ENCODE measurements at places on chromosomes 4 and X.
A peak's percentile ranks its signal among the peaks of the same experiment; 100 is the strongest.

DNA sequence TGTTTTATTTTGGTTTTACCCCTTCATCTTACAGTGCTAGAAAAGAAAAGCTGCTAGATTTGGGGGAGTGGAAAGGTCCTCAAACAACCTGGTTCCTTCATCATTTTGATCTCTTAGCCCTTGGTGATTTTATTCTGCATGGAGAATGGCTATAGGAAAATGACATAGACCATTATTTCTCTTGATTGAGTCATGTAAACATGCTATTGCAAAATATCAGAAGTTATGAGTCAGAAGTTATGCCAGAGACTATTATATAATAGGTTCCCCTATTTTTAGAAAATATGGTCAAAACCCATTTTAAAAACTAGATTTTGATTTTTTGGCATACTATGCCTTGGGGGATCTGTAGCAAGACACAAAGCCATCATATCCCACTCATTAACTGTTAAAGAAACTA lies 83.7 kb upstream of the FAM9C start:
- no peaks in the 10 kb centered on the region for H3K36me3 ChIP-seq
- H3K27ac ChIP-seq = no peak overlapping the region
- DNase-seq = no peak
- H3K4me1 ChIP-seq = peaks cover 19% of the 10 kb centered on the region

DNA sequence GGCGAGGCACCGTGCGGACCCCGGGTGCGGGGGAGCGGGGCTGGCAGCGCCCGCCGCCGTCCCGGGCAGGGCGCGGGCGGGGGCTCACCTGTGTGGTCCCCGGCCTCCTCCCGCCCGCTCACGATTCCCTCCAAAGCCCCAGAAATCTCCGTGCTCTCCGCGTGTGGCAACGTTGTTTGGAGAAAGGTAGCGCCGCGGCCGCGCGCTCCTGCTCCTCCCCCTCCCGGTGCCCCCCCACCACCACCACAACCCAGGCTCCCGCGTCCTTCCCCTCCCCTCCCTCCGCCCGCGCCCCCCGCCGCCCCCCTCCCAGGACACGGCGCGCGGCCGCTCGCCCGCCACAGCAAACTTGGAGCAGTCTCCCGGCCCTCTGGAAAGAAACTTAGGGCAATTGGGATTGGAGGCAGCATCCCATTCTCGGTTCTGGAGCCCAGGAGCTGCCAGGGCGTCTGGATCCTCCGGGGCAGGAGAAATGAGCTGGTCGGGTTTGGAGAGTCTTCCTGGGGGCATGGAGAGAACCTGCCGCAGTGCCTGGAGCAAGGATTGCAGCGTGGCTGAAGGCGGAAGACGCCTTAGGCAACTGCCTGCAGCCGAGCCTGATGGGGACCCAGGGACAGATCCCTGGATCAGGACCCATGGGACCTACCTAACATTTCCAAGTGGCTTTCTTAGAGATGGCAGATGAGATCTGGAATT lies 855 bp downstream of the KLF3 start:
- H3K27ac ChIP-seq = peak overlapping the region; percentile 100
- no peaks in the 10 kb centered on the region for H3K36me3 ChIP-seq
- H3K27me3 ChIP-seq = no peaks in the 10 kb centered on the region
- peak; percentile 64 for DNase-seq

- no peaks in the 10 kb centered on the region for H3K4me1 ChIP-seq
- DNase-seq = no peak
- no peak overlapping the region for H3K4me3 ChIP-seq
- no peaks in the 10 kb centered on the region for H3K27me3 ChIP-seq
- H3K36me3 ChIP-seq = no peaks in the 10 kb centered on the region
Measured at GRCh38 chrX:120274958-120275357, 24.3 kb downstream of the ZBTB33 start.

- no peak for DNase-seq
- no peaks in the 10 kb centered on the region for H3K4me1 ChIP-seq
- no peaks in the 10 kb centered on the region for H3K36me3 ChIP-seq
- no peak overlapping the region for H3K27ac ChIP-seq
Measured at GRCh38 chr4:42844422-42845070, 48.0 kb upstream of the GRXCR1 start.

- H3K4me1 ChIP-seq = no peaks in the 10 kb centered on the region
- no peaks in the 10 kb centered on the region for H3K27me3 ChIP-seq
- peak; percentile 17 for DNase-seq
- no peak overlapping the region for H3K27ac ChIP-seq
Measured at GRCh38 chr4:174036576-174036975, 246.9 kb downstream of the FBXO8 start.

GRCh38 chr4:105145903-105146275 lies 787 bp upstream of the TET2 start:
- peak overlapping the region; percentile 86 for H3K27ac ChIP-seq
- no peaks in the 10 kb centered on the region for H3K36me3 ChIP-seq
- no peaks in the 10 kb centered on the region for H3K27me3 ChIP-seq
- H3K4me1 ChIP-seq = peaks cover 57% of the 10 kb centered on the region

- H3K27ac ChIP-seq = no peak overlapping the region
- H3K36me3 ChIP-seq = no peaks in the 10 kb centered on the region
- H3K4me1 ChIP-seq = no peaks in the 10 kb centered on the region
- H3K4me3 ChIP-seq = no peak overlapping the region
Measured at GRCh38 chr4:111838406-111838930, 306.8 kb upstream of the FAM241A start.

DNA sequence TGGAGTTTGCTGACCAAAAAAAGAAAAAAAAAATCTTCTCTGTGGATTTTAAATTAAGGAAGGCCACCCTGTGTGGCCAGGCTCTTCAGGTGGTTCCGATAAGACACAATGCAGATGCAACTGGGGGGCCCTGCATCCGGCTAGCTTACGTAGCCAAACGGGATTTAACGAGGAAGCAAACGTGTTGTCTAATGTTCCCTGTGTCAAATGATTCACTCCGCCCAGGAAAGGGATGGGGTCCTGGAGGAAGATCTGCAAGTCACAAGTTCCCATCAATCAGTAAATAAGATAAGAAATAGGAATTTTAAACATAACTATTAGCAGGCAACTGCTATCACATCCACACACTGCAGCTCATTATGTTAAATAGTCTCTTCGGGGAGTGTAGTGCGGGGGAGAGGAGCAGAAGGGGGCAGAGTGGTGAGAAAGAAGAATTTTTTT lies 216.4 kb upstream of the GYPA start:
- H3K4me1 ChIP-seq = no peaks in the 10 kb centered on the region
- no peak overlapping the region for H3K27ac ChIP-seq
- H3K27me3 ChIP-seq = peaks cover 24% of the 10 kb centered on the region
- no peaks in the 10 kb centered on the region for H3K36me3 ChIP-seq

- H3K4me3 ChIP-seq = no peak overlapping the region
- no peaks in the 10 kb centered on the region for H3K27me3 ChIP-seq
- DNase-seq = no peak
- no peaks in the 10 kb centered on the region for H3K4me1 ChIP-seq
- no peak overlapping the region for H3K27ac ChIP-seq
Measured at GRCh38 chrX:156000361-156000926, 2.9 kb downstream of the IL9R start.

- no peaks in the 10 kb centered on the region for H3K27me3 ChIP-seq
- no peak overlapping the region for H3K27ac ChIP-seq
- H3K4me3 ChIP-seq = no peak overlapping the region
- no peak for DNase-seq
- peaks cover 11% of the 10 kb centered on the region for H3K4me1 ChIP-seq
Measured at GRCh38 chrX:39822133-39822748, 275.5 kb downstream of the BCOR start.

- H3K4me1 ChIP-seq = no peaks in the 10 kb centered on the region
- no peak overlapping the region for H3K4me3 ChIP-seq
- peaks cover 18% of the 10 kb centered on the region for H3K27me3 ChIP-seq
- no peak overlapping the region for H3K27ac ChIP-seq
Measured at GRCh38 chr4:172982151-172982590, 186.4 kb upstream of the GALNT7 start.

DNA sequence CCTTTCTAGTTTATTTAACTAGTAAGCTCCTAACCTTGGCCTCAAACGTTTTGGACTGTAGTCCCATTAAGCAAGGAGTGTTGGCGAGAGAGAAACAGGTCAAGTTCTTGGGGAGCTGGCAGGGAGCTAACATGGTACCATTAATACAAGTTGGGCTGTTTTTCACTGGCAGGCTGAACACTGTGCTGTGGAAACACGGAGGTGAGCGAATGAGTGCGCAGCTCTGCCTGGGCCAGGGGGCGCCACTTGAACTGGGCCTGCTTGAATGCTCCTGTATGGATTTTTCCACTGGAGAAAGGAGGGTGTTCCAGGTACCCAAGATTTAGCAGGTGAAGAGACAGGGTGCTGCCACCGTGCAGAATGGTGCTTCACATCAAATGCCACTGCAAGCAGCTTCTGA lies 7.4 kb upstream of the SMS start:
- no peak overlapping the region for H3K27ac ChIP-seq
- no peaks in the 10 kb centered on the region for H3K36me3 ChIP-seq
- no peak for DNase-seq
- H3K27me3 ChIP-seq = no peaks in the 10 kb centered on the region

- no peaks in the 10 kb centered on the region for H3K4me1 ChIP-seq
- H3K4me3 ChIP-seq = no peak overlapping the region
- no peak for DNase-seq
- H3K36me3 ChIP-seq = no peaks in the 10 kb centered on the region
- H3K27ac ChIP-seq = no peak overlapping the region
Measured at GRCh38 chrX:7606039-7606652, 236.8 kb upstream of the VCX start.

DNA sequence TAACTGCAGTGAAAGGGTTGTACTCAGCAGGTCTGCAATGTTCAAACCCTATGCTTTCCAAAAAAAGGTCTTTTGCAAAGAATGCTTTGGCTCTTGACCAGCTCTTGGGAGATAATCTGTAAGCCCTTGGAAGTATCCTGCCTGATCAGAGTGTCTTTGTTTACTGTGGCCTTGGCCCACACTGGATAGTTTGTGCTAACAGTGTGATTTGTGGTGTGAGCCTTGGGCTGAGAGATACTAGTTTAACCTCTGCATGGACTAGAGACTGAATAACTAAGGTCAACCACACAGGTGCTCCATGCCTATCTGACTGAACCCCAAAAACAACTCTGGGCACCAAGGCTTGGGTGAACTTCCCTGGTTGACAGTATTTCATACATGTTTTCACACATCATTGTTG lies 3.6 kb upstream of the MAGED1 start:
- no peak overlapping the region for H3K4me3 ChIP-seq
- no peak for DNase-seq
- H3K4me1 ChIP-seq = peaks cover 9% of the 10 kb centered on the region
- no peaks in the 10 kb centered on the region for H3K36me3 ChIP-seq
- H3K27ac ChIP-seq = no peak overlapping the region

DNA sequence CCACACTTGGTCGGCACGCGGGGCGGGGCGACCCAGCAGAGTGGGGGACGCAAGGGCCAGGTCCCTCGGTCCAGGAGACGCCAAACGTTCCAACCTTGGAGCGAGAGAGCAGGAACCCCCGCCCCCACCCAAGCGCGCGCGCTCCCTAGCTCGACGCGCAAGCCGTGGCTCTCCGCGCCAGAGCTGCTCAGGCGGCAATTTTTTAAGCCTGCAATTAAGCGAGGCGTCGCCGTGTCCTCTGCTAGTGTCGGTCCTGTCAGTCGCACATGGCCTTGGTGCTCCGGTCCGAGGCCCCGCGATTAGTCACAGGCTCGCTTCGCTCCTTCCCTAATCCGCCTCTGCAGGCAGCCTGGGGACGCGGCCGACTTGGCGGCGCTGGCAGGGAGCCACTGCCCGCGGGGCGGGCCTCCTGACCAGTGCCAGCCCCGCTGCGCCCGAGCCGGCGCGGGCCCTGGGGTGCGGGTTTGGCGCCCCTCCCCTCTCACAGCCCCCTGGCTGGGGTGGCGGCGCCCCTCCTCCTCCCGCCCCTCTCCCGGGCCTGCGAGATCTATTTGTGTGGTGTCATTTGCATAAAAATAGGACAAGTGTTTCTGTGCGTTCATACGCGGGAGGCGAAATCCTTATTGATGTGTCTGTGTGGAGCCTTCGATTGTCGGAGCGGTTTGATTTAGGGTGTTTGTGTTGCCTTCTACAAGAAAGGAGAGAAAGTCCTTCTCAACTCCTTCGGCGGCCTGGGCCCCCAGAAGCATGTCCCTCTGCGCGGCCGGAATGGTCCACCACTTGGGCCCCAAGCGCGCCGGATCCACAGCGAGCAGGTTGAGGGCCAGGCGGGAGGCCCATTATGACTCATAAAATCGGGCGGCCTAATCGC lies 9.8 kb upstream of the BCOR start:
- peak overlapping the region; percentile 72 for H3K4me3 ChIP-seq
- peaks cover 35% of the 10 kb centered on the region for H3K4me1 ChIP-seq
- peak overlapping the region; percentile 97 for H3K27ac ChIP-seq
- H3K36me3 ChIP-seq = no peaks in the 10 kb centered on the region
- no peaks in the 10 kb centered on the region for H3K27me3 ChIP-seq

DNA sequence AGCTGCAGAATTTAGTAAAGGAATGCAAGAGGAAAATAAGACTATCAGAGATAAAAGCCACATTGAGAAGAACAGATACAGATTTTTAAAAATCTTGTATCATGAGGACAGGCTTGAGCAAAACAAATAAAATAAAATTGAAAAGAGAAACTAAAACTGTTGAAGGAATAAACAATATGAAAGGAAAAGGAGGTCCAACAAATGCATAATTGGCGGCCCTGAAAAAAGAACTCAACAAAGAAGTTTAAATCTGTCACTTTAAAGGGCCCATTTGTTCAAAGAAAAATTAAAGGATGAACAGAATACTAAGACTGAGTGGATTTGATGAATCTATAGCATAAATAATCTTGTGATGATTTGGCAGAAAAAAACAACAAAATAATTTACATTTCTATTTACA lies 36.5 kb downstream of the TMPRSS11B start:
- no peaks in the 10 kb centered on the region for H3K4me1 ChIP-seq
- no peak for DNase-seq
- no peaks in the 10 kb centered on the region for H3K27me3 ChIP-seq
- H3K36me3 ChIP-seq = no peaks in the 10 kb centered on the region
- H3K27ac ChIP-seq = no peak overlapping the region

GRCh38 chr4:10554694-10555093 lies 97.5 kb upstream of the ZNF518B start:
- no peak for DNase-seq
- H3K36me3 ChIP-seq = no peaks in the 10 kb centered on the region
- H3K4me1 ChIP-seq = no peaks in the 10 kb centered on the region
- H3K27ac ChIP-seq = no peak overlapping the region
- H3K4me3 ChIP-seq = no peak overlapping the region

DNA sequence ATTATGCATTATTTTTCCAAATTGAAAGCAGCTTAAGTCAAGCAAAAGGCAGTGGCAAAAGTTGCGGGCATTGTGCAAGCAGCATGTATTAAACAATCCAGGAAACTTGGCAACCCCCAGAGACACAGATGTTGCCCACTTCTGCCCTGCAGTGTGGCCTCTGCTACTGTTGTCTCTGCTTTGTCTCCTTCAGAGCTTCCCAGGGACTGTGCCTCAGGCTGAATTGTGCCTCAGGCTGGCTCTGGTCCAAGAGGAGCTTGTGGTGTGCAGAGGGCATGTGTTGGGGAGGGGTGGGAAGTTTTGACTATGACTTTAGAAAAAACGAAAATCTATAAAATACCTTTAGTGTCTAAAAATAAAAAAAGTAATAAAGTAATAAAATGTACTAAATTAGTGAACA lies 201.4 kb downstream of the CCSER1 start:
- DNase-seq = peak; percentile 41
- no peak overlapping the region for H3K4me3 ChIP-seq
- no peaks in the 10 kb centered on the region for H3K36me3 ChIP-seq
- no peaks in the 10 kb centered on the region for H3K27me3 ChIP-seq
- H3K4me1 ChIP-seq = peaks cover 10% of the 10 kb centered on the region
